ENCODE measurements at places on chromosomes 13 and 19.

DNA sequence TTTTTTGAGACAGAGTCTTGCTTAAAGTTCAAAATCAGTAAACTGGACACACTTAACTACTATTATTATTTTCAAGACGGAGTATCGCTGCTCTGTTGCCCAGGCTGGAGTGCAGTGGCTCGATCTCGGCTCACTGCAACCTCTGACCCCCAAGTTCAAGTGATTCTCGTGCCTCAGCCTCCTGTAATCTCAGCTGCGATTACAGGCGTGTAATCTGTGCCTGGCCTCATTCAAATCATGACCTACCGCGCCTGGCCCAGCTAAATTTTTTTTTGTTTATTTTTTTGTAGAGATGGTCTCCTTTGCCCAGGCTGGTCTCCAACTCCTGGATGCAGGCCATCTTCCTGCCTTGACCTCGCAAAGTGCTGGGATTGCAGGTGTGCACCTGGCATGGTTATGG lies 23.0 kb downstream of the ZNF101 start:
- DNase-seq = no peak

- DNase-seq = no peak
Observed at GRCh38 chr19:3980353-3981251, 4.7 kb downstream of the EEF2 start.

GRCh38 chr13:101544979-101545378 lies 92.5 kb downstream of the ITGBL1 start:
- DNase-seq = no peak

GRCh38 chr19:50380751-50381151 lies 3.4 kb upstream of the POLD1 start:
- DNase-seq = no peak

GRCh38 chr13:31131470-31131961 lies 30.2 kb downstream of the HSPH1 start:
- DNase-seq = no peak

DNA sequence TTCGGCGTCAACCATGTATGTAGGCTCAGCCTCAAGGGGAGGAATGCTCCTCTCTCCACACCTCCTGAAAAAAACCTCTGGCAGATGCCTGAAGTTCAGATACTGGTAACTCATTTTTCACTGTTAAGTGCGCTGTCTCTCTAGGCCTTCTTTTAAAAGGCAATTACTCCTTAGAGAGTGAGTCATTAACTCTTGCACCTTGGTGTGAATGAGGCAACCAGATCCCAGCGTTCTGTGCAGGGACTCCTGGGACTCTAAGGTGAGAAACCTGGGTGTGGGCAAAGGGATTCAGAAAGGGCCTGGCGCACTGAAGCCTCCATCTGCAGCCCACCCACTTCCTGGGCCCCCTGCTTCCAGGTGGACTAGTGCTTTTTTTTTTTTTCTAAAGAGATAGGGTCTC lies 71.7 kb downstream of the SIAH3 start:
- DNase-seq = no peak

Data from GM12891 (cell line).